Skeletal muscle cell (primary cell): ENCODE measurements at places on chromosomes 1 and 21.

DNA sequence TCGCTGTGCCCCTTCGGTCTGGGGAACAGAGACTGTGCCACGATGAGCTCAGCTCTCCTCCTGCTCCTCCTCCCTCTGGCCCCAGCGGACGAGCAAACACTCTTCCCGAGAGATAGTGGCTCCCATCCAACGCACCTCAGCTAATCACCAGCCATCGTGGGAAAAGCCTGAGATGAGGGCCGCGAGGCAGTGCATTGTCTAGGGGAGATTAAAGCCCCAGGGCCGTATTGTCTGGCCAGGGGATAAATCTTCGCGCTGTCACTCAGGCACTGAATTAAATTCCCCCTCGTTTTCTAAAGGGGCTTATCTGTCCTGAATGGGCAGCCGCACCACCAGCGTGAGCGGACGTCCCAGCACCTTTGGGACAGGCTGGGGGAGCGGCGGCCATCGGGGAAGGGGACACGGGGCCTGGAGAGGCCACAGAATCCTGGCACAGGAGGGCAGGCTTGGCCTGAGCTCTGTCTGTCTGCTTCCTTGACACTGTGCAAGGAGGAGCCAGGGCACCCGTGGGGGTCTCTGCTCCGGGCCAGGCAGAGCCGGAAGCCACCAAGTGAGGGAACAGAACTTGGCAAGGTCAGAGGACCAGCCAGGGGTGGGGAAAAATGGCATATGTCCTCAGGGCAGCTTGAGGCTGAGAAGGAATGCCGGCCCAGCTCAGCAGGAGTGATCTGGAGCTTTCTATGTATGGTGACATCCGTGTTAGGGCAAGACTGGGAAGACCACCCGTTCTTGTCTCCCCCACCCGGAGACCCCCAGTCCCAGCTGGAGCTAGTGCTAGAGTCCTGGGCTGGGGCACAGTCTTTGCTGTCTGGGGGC, 32.3 kb downstream of the PRDM16 start:
- no peak for DNase-seq

GRCh38 chr1:25544819-25545218, 1.4 kb downstream of the LDLRAP1 start:
- DNase-seq = no peak

- no peak for DNase-seq
Measured at GRCh38 chr1:58732087-58732775, 32.4 kb upstream of the MYSM1 start.

- DNase-seq = no peak
Measured at GRCh38 chr1:205287767-205288559, 33.6 kb downstream of the NUAK2 start.

- DNase-seq = no peak
Measured at GRCh38 chr1:192732787-192733186, 76.1 kb upstream of the RGS2 start.
